Mesothelial cell of epicardium (in vitro differentiated cells): ENCODE measurements at places on chromosomes 4 and X.

DNA sequence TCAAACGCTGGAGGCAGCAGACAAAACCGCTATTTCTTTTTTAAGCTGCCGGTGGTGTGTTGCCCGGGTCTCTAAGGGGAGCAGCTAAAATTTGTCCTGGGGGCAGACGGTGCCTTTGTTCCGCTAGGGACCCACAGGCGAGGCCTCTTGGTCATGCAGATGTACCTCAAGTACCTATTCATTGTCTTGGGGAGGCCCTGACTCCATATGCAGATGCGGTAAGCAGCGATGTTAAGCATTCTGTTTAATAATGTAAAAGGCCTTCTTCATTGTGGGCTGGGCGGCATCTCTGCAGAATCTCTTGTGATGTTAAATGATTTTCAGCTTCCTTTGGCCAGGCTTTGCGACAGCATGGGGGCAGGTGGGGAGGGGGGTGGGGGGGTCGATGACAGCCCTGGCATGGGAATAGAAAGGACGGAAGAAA, 98.9 kb upstream of the PJA1 start:
- no peak for DNase-seq

GRCh38 chr4:108081256-108081655, 87.5 kb downstream of the LEF1 start:
- DNase-seq, result no peak

DNA sequence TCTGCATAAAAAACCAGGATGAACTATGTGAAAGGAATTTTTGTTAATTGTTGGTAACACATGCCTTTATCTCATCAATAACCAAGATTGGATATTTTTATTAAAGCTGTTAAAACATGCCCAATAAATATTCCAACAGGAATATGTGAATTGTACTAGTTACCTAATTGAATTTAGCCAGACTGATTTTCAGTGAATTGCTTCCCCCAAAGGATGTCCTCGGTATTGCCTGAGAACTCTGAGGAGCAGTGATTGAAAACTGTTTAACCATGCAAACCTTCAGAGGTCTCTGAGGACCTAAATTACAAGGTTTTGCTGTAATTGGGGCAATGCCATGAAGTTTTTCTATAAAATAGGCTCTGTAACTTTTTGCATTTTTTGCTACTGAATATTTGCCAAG, 66.6 kb downstream of the BLTP1 start:
- DNase-seq, result no peak

GRCh38 chrX:98405376-98405775, 1521.7 kb downstream of the RPA4 start:
- DNase-seq, result no peak

GRCh38 chr4:107736924-107737448, 17.0 kb upstream of the PAPSS1 start:
- no peak for DNase-seq

GRCh38 chr4:151610229-151610628, 150.6 kb downstream of the GATB start:
- no peak for DNase-seq

DNA sequence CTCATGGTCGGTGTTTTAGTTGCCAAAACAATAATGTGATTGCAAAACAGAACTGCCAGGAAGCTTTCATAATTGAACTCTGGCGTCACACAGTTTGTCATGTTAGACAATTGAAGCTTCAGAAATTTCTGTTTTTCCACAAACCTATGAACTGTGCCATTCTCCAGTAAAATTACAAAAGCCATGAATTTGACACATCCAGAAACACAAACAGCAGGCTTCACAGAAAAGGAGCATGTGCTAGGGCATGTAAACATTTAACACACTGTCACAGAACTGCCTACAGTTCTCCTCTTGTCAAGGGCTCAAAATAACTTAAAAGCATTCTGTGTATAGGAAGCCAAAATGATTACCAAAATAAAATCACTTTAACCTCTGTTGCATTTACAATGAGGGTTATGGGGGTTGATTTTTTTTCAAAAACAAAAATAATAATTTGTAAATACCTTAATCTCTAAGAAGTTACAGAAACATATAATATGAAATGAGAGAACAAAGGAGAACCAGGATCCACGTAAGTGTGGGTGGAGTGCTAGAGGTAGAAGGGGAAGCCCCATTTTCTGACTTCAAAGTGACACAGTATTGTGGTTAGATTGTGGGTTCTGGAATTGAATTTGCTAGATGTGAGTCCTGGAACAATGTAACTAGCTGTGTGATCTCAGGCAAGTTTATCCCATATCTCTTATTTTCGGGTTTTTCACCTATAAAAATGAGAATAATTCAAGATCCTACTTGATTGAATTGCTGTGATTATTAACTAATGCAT, 295.0 kb downstream of the CENPC start:
- no peak for DNase-seq

DNA sequence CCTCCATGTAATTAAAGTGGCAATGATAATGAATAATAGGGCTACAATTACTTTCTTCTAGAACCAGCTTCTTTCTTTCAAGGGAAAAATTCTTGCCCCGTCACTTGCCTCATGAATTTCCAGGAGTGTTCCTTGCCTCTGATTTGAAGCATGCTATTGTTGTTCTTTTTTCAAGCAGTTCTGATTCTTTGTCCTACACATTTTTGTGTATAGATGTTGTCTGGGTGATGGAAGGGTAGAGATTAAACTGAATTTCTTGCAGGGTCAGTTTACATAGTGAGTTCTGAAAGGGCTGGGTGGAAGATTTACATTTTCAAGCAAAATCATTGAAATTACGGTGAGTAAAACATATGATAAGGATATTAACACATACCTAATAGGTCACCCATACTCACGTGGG, 107.0 kb upstream of the TENM3 start:
- no peak for DNase-seq

- no peak for DNase-seq
These were observed 30.4 kb upstream of the PAGE1 start for GRCh38 chrX:49725923-49726904.

- DNase-seq, result peak; percentile 20
These were observed 12.7 kb downstream of the MSANTD1 start for GRCh38 chr4:3261411-3262207.

DNA sequence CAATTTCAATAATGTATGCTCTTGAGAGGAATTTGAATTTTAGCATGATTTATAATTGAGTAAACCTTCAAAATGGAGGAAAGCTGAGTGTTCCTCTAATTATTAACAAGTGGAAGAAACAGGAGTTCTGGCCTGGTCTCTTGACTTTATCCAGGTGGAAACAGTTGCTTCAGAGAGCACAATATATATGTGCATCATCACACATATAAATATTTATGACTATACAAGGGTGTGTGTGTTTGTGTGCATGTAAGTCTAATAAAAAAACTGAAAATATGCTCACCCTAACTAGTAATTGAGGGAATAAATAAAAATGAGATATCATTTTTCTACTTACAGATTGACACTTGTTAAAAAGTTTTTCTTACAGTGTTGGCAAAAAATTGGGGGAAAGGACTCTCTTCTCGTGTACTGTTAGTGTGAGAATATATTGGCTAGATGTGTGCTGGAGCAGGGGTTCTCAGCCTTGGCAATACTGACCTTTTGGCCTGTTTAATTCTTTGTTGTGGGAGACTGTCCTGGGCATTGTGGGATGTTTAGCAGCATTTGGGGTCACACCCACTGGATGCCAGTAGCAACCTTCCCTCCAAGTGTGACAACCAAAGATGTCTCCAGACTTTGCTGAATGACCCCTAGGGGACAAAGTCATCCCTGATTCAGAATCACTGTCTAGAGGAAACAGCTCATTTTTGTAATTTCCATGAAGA, 20.8 kb upstream of the HERC5 start:
- DNase-seq, result no peak

GRCh38 chrX:79366556-79366872, 620 bp downstream of the ITM2A start:
- no peak for DNase-seq

DNA sequence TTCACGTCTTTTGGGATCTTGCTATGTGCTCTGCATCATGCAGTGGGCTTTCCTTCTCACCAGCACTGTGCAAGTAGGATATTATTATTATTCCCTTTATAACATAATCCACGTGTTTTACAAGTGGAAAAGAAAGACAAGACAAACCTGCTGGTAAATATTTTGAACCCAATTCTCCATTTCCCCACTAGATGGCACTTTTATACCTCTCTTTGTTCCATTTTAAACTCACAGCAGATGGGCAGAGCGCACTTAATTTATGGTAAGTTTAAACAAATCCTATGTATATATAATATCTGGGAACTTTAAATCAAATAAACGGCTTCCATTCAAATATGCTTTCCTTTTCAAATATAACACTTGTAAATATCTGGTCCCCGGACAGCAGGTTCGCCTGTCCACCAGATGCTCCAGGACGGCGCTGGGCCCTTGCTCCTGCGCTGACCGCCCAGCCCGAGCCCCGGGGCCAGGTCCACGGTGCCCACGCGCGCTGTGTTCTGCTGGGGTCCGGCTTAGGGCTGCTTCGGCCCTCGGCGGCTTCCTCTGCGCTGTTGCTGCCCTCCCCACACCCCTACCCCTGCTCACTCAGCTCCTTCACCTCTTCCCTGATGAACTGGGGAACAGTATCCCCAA, 31.1 kb downstream of the F11 start:
- no peak for DNase-seq

DNA sequence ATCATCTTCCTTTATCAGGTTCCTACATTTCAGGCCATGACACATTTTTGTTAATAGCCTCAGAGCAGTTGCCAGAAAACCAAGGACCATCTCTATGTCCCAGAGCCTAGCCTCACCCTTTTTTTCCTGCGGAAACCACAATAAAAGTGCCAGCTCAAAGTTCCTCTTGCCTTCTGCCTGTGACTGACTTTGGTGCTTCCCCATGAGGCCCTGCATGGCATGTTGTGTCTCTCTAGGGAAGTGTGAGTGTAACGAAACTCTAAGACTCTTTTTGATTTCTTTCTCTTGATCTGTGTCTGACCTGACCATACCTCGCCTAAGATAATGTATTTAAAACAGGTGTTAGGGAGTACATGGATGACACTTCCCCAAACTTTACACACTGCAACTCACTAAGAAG, 642.3 kb upstream of the BOD1L1 start:
- no peak for DNase-seq

DNA sequence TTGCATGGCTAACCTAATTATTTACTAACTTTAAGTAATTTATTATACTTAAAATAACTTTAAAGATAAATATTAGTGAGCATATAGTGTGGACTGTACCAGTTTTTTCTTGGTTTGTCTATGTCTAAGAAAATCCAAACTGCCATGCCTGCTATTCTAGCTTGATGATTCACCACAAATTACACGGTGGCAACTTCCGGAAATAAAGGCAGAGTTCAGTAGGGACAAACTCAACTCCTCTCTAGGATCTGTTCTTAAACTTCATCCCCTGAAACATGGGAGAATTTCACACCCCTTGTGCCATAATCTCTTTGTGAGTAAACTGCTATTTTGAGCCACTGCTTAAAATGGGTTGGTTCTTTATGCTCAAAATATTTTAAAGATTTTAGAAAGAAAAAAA, 213.6 kb upstream of the NRK start:
- DNase-seq, result no peak

DNA sequence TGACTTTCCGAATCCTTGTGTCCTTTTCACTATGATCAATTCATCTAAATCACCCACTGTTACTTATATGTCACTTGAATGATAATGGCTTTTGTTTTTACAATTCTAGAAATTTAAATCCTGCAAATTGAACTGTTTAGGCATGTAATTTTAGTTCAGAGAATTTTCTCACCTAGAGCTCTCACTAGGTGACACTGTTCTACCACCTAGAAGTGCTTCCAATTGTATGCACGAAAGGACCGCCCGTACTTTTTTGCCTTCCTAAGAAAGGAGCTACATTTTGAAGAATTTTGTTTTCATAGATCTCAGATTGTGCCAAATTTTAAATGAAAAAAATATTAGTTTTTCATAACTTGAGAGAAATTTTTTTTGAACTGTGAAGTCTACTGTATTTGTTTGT, 481.6 kb upstream of the FSTL5 start:
- DNase-seq, result no peak

DNA sequence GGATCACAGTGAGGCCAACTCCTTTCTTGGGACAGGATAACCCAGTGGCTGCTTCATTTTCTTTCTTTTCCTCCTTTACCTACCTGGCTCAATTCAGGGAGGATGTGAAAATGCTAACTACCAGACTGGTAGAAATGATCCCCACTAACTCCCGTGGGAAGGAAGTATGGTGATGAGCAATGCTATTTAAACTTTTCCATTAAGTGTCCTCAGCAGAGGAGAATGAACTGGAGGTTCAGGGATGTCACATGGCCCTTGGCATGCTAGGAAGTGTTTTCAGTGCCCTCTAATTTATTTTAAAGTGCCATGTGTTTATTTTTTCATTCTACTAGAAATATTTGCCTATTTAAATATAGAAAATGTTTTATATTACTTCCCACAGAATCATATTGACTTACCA, 363.9 kb downstream of the PPP3CA start:
- no peak for DNase-seq

DNA sequence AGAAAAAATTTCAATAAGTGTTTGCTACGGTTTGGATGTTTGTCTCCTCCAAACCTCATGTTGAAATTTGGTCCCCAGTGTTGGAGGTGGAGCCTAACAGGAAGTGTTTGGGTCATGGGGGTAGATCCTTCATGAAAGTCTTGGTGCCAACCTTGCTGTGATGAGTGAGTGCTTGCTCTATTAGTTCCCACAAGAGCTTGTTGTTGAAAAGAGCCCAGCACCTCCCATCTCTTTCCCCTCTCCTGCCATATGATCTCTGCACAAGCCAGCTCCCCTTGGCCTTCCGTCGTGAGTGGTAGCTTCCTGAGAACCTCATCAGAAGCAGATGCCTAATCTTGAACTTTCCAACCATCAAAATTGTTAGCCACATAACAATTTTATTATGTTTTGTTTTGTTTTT, 10.3 kb upstream of the RAB40A start:
- DNase-seq, result no peak

DNA sequence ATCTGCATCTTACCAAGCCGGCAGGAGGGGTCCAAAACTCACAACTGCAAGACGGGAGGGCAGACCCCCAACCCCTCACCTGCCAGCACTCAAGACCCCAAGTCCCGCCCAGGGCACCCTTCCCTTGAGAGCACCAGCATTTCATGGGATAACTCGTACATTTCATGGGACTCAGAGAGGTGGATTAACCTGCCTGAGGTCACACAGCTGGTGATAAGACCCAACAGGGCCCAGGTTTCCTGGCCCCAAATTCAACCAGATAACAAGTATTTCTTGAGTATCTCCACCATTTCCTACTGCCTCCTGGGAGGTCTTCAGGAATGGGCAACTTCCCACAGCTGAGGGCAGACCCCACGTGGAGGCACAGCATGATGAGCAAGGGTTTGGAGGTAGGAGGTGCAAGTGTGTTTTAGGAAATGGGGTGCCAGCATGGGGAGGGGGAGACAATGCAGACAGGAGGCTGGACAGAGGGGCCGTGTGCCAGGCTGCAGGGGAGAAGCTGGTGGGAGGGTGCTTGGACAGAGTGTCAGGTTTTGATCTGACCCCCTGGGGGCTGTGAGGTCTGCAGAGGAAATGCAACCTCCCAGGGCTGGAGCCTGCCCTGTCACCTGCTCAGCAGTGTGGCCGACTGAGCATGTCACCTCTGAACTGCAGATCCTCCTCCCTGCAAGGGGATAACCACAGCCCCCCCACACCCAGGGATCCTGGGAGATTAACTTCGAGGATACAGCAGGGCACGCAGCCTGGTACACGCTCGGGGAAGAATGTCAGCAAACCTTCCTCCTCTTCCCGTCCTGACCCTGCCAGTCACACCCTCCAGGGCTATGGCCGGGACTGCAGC, 4.4 kb downstream of the ADRA2C start:
- DNase-seq, result no peak

GRCh38 chrX:40694802-40695201, 40.5 kb downstream of the MED14 start:
- DNase-seq, result no peak

GRCh38 chr4:81528200-81528599, 56.5 kb upstream of the RASGEF1B start:
- DNase-seq, result no peak

GRCh38 chr4:147776716-147777115, 44.8 kb downstream of the ARHGAP10 start:
- DNase-seq, result no peak
